Activated T-helper 2 cell treated with anti-CD3 and anti-CD28 coated beads, Interferon-gamma antibody, Interleukin-2, Interleukin-4, amounts not matched to agents 10 μg/mL and 5 μg/mL and 100 μg/mL, durations not matched to agents 14 hours and 24 hours and 36 hours (primary cell): ENCODE measurements at places on chromosomes 1 and 21. TPM values are rescaled to one million over a fixed set of nuclear protein-coding genes. Genes with fewer than 3 reads are reported as not detected.

DNA sequence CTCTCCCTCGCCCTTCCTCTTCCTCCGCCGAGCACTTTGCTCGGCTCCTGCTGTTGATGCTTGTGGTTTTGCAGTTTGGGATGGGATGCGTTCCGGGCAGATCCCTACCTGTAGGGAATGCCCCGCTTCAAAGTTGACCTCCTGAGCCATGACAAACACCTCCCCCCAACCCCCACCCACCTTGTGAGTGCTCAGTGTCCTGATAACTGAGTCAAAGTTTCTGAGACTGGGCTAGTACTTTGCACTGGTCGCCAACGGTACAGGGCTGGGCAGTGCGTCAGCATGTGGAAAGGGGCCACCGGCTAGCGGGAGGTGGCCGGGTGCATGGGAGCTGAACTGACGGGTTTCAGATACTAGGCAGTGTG, 771 bp downstream of the RABGAP1L start:
- peak overlapping the region; percentile 93 for H3K27ac ChIP-seq
- H3K27me3 ChIP-seq: no peaks in the 10 kb centered on the region
- H3K36me3 ChIP-seq: peaks cover 16% of the 10 kb centered on the region
- DNase-seq: peak; percentile 13
- H3K4me3 ChIP-seq: peak overlapping the region; percentile 99

CD34 gene
- total RNA-seq: not detected in 2 replicates

S1PR1 gene
- total RNA-seq: 71.0 and 73.0 TPM in 2 replicates

GRCh38 chr21:38307771-38308531, 51.2 kb downstream of the KCNJ15 start:
- no peak overlapping the region for H3K27ac ChIP-seq
- H3K4me1 ChIP-seq: peaks cover 9% of the 10 kb centered on the region
- H3K27me3 ChIP-seq: peaks cover 2% of the 10 kb centered on the region
- DNase-seq: no peak
- no peak overlapping the region for H3K4me3 ChIP-seq

DNA sequence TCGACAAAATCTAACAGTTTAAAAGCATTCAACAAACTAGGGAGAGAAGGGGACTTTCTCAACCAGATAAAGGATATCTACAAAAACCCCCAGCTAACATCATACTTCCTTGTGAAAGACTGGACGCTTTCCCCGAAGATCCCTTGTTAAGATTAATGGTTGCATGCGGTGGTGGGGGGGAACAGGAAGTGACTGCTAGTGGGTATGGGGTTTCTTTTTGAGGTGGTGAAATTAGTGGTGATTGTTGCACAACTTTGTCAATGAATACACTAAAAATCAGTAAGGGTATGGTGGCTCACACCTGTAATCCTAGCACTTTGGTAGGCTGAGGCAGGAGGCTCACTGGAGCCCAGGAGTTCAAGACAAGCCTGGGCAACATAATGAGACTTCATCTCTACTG, 26.9 kb upstream of the EYA3 start:
- peaks cover 20% of the 10 kb centered on the region for H3K4me1 ChIP-seq
- H3K27me3 ChIP-seq: peaks cover 50% of the 10 kb centered on the region
- no peaks in the 10 kb centered on the region for H3K36me3 ChIP-seq
- H3K27ac ChIP-seq: no peak overlapping the region
- H3K4me3 ChIP-seq: no peak overlapping the region

DNA sequence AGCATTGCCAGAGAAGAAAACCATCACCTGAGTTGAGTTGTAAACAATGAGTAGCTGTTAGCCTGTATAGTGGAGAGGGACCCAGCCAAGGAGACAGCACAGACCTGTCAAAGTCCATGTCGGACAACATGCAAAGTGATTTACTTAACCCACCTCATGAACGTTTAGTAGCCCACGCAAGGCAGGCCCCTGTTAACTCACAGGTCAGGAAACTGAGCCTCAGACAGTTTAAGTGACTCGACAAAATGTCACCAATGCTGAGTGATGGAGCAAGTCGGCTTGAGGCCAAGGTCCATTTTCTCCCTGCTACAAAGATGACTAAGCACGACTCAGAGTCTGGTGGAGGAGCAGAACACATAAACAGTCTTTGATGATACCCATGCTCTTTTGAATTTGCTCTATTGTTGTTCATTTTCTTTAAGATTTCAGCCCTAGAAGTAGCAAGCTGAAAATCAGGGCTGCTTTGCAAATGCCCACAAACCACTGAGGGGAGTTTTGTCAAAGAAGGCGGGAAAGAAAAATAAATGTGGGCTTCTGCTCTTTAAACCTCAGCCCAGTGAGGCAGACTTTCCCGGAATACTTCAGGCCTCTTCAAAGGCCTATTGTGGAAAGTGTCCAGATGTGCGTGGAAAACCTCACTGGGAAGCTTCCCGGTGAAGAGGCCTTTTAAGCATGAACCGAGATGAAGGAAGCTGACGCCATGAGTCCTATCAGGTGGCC, 83.8 kb upstream of the HOOK1 start:
- peak overlapping the region; percentile 51 for H3K27ac ChIP-seq
- H3K4me3 ChIP-seq: no peak overlapping the region
- peaks cover 10% of the 10 kb centered on the region for H3K4me1 ChIP-seq
- DNase-seq: no peak

- H3K27me3 ChIP-seq: peaks cover 1% of the 10 kb centered on the region
- no peak overlapping the region for H3K4me3 ChIP-seq
- H3K36me3 ChIP-seq: no peaks in the 10 kb centered on the region
- H3K4me1 ChIP-seq: no peaks in the 10 kb centered on the region
- DNase-seq: no peak
Observed at GRCh38 chr1:208409176-208409575, 165.0 kb upstream of the PLXNA2 start.

GRCh38 chr1:39946216-39946615, 8.7 kb upstream of the MFSD2A start:
- no peaks in the 10 kb centered on the region for H3K36me3 ChIP-seq
- no peak for DNase-seq
- H3K27ac ChIP-seq: no peak overlapping the region
- H3K4me1 ChIP-seq: peaks cover 13% of the 10 kb centered on the region
- peaks cover 9% of the 10 kb centered on the region for H3K27me3 ChIP-seq

DNA sequence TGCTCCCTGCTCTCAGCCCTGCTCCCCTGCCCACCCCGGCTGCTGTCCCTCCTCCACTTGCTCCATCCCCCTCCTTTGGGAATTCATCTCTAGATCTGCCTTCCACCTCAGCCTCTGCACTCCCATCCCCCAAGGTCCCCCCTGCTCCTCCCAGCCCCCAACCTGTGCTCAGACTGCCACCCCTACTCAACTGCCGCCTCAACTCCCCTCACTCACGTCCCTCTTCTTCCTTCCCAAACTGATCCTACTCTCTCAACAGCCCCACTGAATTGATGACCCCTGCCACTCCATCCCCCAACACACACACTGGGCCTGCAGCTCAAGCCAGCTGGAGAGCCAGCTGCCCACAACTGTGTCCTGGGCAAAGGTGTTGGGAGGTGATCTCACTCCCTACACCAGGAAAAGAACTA, 15.8 kb upstream of the ETV3L start:
- peaks cover 17% of the 10 kb centered on the region for H3K27me3 ChIP-seq
- H3K4me1 ChIP-seq: peaks cover 12% of the 10 kb centered on the region
- no peak for DNase-seq
- H3K36me3 ChIP-seq: no peaks in the 10 kb centered on the region
- H3K4me3 ChIP-seq: no peak overlapping the region
- no peak overlapping the region for H3K27ac ChIP-seq

HRNR gene
- total RNA-seq: not detected in 2 replicates

GRCh38 chr21:15255261-15255660, 190.5 kb upstream of the NRIP1 start:
- H3K27me3 ChIP-seq: no peaks in the 10 kb centered on the region
- DNase-seq: no peak
- H3K27ac ChIP-seq: no peak overlapping the region
- no peaks in the 10 kb centered on the region for H3K36me3 ChIP-seq
- H3K4me3 ChIP-seq: no peak overlapping the region

EPS15 gene
- 50.1 and 54.1 TPM in 2 replicates for total RNA-seq

DNA sequence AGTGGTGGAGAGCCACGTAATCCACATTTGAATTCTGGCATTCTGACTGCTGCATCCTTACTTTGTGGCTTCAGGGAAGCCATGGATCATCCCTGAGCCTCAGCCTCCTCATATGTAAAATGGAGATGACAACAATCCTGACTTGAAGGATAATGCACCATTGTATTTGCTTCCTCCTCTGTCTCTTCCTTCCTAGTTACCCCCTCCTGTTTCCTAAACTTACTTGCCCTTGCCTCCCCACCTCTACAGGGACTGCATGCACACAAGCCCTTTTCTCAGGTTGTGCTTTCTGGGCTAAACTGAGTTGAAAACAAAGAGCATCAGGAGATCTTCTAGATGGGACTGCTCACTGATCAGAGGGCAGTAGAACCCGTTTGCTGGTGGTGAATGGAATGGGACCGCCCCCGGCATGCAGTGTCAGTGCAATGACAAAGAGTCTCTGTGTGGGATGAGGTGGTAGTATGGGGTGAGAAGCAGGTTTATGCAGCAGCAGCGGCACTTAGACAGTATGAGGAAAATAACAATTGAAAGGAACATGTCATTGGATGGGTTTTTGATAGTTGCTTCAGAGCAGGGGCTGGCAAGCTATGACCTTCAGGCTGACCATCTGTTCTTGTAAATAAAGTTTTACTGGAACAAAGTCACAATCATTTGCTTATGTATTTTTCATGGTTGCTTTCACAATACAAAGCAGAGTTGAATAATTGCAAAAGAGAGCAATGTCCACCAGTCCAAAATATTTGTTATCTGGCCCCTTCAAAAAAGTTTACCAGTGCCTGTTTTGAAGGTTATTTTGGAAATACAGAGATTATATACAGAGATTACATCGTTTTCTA, 6.1 kb upstream of the ADAMTS1 start:
- DNase-seq: no peak
- peaks cover 10% of the 10 kb centered on the region for H3K4me1 ChIP-seq
- no peak overlapping the region for H3K4me3 ChIP-seq
- H3K27me3 ChIP-seq: peaks cover 28% of the 10 kb centered on the region
- no peak overlapping the region for H3K27ac ChIP-seq

DNA sequence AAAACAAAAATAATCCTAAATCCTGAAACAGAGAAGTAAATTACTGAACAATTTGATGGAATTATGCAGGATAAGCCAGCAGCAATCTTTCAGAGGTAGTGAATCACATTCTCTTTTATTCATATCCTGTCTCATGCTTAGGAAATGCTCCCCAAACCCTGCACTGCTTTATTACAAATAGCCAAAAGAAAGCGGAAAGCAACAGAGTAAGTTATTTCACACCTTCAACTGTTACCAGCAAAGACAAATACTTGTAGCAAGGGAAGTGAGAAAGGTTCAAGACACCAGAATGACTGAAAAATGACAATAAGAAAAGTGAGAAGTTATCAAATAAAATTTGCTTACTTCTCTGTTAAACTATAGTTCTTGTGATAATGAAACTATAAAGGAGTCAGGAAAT, 6.2 kb downstream of the ZRANB2 start:
- peaks cover 78% of the 10 kb centered on the region for H3K36me3 ChIP-seq
- no peak for DNase-seq
- H3K4me1 ChIP-seq: peaks cover 40% of the 10 kb centered on the region
- H3K4me3 ChIP-seq: no peak overlapping the region
- no peaks in the 10 kb centered on the region for H3K27me3 ChIP-seq
- peak overlapping the region; percentile 18 for H3K27ac ChIP-seq

GRCh38 chr1:182175361-182175931, 113.9 kb upstream of the ZNF648 start:
- no peaks in the 10 kb centered on the region for H3K4me1 ChIP-seq
- H3K27ac ChIP-seq: no peak overlapping the region
- H3K27me3 ChIP-seq: peaks cover 8% of the 10 kb centered on the region
- no peaks in the 10 kb centered on the region for H3K36me3 ChIP-seq
- no peak for DNase-seq
- H3K4me3 ChIP-seq: no peak overlapping the region

- H3K27ac ChIP-seq: peak overlapping the region; percentile 19
- H3K4me1 ChIP-seq: peaks cover 23% of the 10 kb centered on the region
- no peaks in the 10 kb centered on the region for H3K27me3 ChIP-seq
- H3K4me3 ChIP-seq: no peak overlapping the region
Observed at GRCh38 chr1:174818014-174818616, 181.6 kb upstream of the CACYBP start.

GRCh38 chr1:156475568-156476500, 24.7 kb downstream of the MEF2D start:
- peak overlapping the region; percentile 3 for H3K27ac ChIP-seq
- DNase-seq: no peak
- H3K4me3 ChIP-seq: no peak overlapping the region
- H3K36me3 ChIP-seq: peaks cover 84% of the 10 kb centered on the region
- H3K27me3 ChIP-seq: no peaks in the 10 kb centered on the region

GRCh38 chr1:55337801-55338447, 122.8 kb upstream of the USP24 start:
- peak; percentile 9 for DNase-seq
- H3K4me3 ChIP-seq: no peak overlapping the region
- H3K4me1 ChIP-seq: peaks cover 14% of the 10 kb centered on the region
- H3K36me3 ChIP-seq: no peaks in the 10 kb centered on the region

- no peaks in the 10 kb centered on the region for H3K4me1 ChIP-seq
- no peak overlapping the region for H3K4me3 ChIP-seq
- no peaks in the 10 kb centered on the region for H3K36me3 ChIP-seq
Observed at GRCh38 chr1:217453816-217454215, 177.1 kb downstream of the GPATCH2 start.

DNA sequence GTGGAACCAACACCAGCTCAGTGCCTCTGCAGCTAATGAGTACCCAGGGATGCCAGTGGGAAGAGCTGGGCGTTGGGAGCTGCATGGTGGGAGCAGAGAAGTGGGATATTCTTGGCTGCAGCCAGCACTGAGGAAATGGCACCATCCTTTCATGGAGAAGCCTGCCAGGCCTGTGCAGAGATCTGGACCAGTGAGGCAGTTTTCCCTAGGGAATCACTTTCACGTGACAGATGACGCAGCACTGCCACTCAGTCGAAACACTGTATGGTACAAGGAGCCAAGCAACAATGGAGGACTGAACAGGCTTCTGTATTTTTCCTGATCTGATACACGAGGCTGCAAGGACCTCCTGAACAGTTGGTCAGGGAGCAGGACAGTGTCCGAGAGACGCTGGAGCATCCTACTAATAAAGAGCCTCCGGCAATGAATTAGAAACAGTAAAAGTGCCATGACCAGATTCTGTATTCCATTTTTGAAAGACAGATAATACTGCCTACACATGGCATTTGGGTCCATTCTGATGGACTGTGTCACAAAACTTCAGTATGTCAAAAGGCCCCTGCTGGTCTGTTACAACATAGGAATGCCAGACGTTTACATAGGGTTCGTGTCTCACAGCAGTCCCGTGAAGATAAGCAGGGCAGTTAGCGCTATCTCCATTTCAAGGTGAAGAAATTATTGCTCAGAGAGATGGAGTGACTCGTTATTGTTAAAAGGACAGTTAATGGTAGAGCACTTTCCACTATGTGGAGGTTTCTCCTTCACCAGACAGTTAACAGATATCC, 44.0 kb upstream of the LMO4 start:
- H3K4me3 ChIP-seq: no peak overlapping the region
- no peak overlapping the region for H3K27ac ChIP-seq
- H3K27me3 ChIP-seq: peaks cover 1% of the 10 kb centered on the region
- H3K4me1 ChIP-seq: no peaks in the 10 kb centered on the region

- no peaks in the 10 kb centered on the region for H3K27me3 ChIP-seq
- no peak overlapping the region for H3K4me3 ChIP-seq
- no peak for DNase-seq
- H3K36me3 ChIP-seq: peaks cover 10% of the 10 kb centered on the region
Observed at GRCh38 chr21:42285569-42286245, 29.5 kb downstream of the TFF3 start.
